Left colon (tissue), 2 donors: ENCODE measurements at places on chromosomes 11 and 22. TPM values are rescaled to one million over a fixed set of nuclear protein-coding genes. Genes with fewer than 3 reads are reported as not detected.

GRCh38 chr11:79822766-79823165 is 381.9 kb upstream of the TENM4 start:
- DNase-seq: no peak

GRCh38 chr11:105609341-105609781 is 512 bp upstream of the GRIA4 start:
- DNase-seq: peak; percentile 4

Gene APOBEC3H
- not detected for total RNA-seq

Gene NDUFV1
- 377 TPM for total RNA-seq

- DNase-seq: no peak
Observed at GRCh38 chr11:65390099-65390941, 3.9 kb downstream of the FRMD8 start.
